ENCODE measurements at places on chromosomes 13 and 19.

DNA sequence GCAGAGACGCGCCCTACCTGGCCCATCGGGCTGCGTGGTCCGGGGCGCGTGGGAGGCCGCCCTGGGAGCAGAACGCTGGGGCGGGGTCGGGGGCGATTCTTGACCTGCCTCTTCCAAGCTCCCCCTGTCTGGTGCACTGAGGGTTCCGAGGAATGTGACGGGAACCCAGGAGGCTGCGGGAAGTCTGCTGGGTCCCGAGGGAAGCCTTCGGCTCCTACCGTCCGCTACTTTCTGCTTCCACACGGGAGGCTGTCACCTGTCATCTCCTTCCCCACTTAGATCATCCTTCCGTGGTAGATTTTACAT is 781 bp upstream of the SPRYD7 start:
- DNase-seq: no peak

DNA sequence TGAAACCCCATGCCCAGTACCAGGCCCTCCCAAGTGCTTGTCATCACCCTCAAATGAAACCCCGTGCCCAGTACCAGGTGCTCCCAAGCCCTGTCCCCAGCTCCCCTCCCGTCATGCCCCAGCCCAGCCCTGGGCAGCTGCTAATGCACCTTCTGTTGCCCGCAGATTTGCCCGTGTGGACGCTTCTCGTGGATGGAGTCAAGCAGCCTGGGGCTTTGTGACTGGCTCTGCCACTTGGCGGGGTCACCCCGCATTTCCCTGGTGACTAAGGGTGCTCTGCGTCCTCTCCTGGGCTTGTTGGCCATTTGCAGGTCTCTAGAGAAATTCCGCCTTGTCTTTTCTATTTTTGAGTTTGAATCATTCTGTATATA is 82.7 kb downstream of the ATP11A start:
- no peak for DNase-seq

DNA sequence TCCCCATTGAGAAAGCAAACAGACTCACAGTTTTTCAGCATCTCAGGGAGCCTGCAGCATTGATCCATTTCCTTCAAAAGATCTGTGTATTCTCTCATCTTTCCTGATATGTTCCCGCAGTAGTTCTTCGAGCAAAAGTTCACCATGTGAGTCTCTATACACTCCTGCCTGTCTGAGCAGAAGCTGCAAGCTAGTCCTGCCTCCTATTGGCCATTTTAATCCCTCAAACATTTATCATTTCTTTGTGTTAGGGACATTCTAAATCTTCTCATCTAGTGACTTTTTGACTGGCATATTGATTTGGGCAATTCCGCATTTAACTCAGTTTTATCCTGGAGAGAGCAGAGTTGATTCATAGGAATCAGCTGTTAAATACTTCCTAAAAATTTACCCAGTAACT is 660.4 kb upstream of the KLF12 start:
- DNase-seq: peak; percentile 42

- peak; percentile 31 for DNase-seq
Measured at GRCh38 chr19:18253716-18254115, 20.5 kb downstream of the IQCN start.

DNA sequence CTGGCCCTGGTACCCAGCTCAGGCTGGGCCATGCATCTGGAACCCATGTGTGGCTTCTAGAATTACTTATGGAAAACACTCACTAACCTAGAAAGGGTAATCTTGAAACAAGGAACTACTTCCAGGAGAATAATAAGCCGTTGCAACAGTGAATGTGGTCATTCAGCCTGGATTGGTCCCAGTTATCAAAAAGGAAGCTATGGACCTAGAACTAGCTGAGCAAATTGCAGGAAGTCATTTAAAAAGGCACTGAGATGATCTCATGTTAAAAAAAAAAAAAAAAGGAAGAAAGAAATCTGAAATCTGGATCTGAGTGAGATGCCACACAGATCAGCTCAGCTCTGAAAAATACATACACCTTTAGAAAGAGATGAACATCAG is 59.6 kb downstream of the DCT start:
- no peak for DNase-seq
